ENCODE measurements at places on chromosomes 3 and 15.

DNA sequence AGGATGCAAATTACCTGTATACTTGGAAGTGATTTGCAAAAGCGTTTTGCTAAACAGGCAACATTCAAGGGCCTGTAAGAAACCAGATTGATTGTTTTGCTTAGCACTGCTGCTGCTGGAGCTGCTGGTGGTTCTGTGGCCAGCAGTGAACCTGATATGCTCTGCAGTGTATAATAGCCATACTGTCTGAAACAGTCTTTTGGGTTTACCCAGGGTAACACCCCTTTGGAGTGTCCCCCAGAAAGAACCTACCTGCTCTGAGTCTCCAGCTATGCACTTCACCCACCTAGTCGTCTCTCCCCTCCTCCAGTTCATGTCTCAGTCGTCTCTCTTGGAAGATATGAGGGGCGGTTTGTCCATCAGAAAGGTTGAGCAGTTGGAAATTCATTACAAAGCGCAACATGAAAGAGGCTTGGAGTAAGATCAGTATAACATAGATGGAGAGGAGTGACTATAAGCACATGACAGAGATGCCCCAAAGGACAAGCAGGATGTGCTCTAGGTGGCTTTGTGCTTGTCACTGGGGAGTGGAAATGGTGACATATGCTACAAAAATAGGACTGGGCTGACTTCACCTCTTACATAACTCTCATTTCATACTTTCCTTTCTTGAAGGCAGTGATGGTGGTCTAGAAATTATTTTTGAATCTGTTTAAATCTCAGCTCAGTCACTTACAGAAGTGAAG lies 3.8 kb downstream of the MKRN2 start:
- DNase-seq: no peak

DNA sequence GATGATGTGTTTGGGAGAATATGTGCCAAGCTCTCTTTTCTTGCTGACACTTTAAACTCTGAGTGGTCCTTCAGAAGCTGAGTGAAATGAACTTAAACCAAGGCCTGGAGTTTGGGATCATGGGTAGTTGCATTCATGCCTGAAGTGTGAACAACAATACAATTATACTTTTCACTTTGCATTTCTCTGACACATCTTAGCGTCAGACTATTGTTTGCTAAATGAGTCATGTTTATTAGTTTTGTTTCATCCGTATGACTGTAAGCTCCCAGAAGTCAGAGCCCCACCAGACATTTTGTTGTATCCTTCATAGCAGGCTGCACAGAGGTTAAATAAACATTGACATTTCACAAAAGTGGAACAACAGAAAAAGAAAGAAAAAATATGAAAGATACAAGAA lies 542.6 kb downstream of the TUSC7 start:
- DNase-seq: no peak

- DNase-seq: no peak
Measured at GRCh38 chr3:101501783-101502182, 11.2 kb downstream of the SENP7 start.

DNA sequence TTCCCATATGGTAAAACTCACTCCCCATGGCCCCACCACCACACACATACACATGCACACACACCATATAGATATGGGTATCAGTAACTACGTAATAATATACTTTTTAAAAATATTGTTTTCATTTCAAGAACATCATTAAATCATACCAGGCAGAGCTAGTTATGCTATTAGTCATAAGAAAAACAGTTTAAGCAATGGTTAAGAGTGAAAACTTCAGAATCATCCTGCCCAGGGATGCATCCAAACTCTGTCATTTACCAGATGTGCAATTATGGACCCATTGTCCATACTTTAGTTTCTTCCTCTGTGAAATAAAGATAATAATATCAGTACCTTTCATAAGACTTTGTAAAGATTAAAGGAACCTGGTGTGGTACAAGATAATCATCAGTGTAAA lies 608.3 kb downstream of the RBMS3 start:
- no peak for DNase-seq

DNA sequence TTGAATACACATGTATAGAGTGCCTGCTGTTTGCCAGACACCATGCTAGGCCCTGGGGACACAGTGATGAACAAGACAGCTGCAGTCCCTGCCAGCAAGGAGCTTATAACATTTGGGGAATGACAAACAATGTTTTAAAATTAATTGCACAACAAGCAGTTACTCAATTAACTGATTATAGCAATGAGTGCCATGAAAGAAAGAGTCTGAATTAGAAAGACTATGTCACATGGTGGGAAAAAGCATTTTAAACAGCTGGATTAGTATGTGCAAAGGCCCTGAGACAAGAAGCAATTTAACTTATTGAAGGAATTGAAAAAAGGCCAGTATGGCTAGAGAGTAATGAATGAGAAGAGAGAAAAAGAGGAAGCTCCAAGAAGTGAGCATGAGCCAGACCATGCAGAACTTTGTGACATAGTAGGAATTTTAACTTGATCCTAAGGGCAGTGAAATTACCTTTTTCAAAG lies 64.5 kb upstream of the PLXNA1 start:
- no peak for DNase-seq

GRCh38 chr3:24149032-24149431 lies 203.9 kb downstream of the NR1D2 start:
- no peak for DNase-seq

DNA sequence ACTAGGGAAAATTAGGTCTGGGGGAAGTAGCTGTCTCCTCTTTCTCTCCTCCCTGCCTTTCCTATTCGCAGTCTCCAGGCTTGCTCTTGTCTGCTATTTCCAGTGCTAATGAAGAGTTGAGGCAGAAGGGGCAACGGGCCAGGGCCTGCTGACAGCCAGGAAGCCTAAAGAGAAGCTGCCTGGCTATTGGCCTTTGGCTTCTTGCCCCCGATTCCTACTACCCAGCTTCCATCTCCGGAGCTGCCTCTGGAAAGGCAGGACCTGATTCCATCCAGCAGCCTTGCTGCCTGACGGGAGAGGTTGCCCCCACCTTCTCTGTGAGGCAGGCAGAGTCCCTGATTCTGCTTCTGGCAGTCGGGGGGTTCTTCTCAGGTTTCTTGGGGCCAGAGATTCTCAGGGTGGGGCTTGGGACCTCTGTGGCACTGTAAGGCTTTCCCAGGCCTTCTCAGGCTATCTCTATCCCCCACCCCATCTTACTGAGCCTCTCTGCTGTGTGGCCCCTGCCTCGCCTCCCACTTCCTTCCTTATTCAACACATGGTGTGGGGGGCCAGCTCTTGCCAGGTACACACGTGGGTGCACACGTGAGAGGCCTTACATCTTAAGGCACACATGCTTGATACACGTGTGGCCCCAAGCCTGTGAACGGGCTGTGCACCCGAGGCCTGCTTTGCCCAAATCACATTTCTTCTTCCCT lies 18.2 kb upstream of the JMJD7 start:
- DNase-seq: no peak

- no peak for DNase-seq
Measured at GRCh38 chr3:5437296-5437782, 249.8 kb downstream of the EDEM1 start.

DNA sequence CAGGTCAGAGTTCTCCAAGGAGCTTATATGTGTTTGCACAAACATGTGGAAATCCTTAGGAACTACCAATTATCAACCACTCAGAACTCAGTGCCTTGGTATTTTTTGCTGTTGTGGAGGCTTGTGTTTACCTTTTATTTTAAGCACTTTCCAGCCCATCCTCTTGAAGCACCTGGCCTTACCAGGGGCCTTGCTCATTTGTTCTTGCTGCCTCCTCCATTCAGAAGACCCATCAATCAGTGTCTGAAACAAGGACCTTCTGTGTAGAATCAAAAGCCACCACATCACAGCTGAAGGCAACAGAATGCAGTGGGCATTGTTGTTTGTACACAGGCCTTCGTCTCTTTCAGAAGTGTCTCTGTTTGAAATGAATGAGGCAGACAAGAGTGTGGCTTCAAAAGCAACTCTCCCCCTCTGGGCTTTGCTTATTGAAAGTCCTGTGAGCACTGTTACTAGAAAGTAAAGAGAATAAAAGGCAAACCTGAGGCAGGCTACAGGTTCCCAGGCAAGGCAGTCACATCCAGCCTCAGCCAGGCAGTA lies 24.5 kb upstream of the LIPC start:
- no peak for DNase-seq

DNA sequence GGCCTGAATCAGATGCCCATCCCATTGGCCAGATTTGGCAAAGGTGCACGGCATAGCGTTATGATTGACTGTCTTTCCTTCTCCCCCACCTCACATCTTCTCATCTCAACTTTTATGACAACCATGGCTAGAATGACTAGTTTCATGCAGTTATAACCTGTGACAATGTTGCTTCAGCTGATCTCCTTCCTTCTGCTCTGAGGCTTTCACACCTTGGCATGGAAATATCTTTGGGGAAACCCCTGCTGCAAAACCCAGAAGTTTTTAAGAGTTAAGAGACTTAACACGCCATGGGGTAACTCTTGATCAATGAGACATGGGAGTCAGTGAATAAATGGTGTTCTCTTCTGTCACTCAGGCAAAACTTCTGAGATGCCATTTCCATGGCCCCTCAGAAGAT lies 290.7 kb upstream of the MDFIC2 start:
- DNase-seq: no peak

DNA sequence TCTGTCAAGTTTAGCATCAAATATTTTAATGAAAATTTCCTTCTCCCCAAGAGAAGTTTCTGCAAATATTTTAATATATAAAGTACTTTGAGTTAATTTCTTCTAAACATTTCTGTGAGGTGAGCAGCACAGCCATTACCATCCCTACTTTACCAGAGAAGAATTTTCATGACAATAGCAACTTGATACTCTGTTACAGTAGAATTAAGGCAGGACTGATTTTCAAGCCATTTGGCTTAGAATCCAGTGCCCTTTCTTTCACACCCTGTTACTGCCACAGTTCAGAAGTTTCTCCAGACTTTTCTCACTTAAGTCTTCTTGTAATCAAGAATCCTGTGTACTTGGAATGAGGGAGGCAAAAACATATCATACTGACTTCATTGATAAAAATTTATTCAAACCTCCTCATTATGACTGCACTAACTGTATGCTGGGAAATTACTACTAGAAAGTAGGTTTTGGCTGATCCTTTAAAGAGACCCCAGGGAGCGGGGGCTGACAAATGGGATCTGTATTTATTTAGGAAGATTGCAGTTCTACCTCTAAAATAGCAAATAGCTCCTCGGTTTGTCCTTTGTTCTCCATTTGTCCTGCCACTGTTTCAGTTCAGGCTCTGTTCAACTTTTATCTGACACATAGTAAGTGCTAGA lies 557.0 kb upstream of the SGO1 start:
- DNase-seq: no peak

- DNase-seq: no peak
Measured at GRCh38 chr15:74657846-74658245, 38.0 kb downstream of the EDC3 start.

DNA sequence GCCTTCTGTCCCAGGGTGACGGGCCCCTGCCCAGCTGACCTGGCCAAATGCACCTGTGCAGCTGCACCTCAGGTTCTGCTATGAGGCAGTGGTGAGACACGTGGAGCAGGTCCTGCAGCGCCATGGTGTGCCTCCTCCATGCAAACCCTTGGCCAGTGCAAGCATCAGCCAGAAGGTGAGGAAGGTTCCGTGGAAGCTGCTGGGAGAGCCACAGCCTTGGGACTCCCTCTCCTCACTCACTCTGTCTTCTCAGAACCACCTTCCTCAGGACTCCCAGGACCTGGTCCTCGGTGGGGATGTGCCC lies 31.6 kb downstream of the PTPN23 start:
- DNase-seq: no peak

GRCh38 chr3:130820976-130821375 lies 72.9 kb upstream of the ATP2C1 start:
- peak; percentile 30 for DNase-seq

DNA sequence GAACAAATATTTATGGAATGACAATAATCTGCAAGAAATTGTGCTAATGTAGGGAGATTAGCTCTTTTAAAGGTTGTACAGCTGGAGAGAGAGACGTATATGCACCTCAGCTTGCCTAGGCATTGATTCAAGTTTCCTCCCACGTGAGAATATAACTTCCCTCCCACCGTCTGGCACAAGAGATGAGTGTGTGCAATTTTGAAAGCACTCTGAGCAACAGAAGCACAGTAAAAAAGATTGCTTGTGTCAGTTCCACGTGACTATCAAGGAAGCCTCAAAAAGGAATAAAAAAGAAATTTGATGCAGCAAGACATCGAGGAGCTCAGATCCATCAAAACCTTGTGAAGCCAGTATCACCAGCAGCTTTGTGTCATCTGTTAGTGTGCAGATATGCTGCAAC lies 435.3 kb downstream of the TUSC7 start:
- DNase-seq: no peak

GRCh38 chr15:79592126-79592525 lies 160.0 kb downstream of the MINAR1 start:
- DNase-seq: no peak

DNA sequence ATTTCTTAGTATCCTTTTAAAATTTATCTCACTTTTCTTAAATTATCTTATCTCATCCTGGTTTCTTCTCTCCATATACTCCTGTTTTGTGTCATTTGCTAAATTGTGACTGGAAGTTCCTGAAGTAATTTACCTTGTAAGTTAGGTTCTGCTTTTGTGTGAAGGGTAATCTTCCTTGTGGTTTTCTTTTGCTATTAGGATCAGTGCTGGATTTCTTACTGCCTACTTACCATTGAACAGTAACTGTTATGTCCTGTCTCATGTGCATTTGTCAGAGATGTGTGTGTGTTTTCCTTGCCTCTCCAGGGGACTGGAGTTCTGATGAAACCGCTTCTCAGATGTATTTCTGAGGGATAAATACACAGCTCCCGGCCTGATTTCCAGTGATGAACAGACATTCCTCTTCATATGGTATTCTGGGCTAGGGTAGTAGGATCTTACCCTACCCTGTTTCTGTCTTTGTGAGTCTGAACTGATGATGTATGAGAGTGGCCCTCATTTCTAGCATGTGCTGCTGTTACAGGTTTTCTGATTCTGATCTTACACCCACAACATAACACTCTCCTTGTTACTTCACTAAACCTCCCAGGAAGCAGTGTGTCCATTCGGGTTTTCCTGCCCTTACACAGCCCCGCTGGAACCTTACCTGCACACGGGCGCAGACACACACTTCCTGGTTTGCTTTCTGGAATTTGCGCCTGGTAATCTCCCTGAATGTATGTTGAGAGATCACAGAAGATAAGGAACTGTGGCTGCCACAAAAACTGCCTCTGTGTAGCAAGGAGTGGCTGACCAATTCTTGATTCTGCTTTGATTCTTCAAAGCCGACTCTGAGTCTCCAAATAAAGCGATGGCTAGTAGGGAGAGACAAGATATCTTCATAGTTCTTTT lies 14.7 kb downstream of the PAK2 start:
- no peak for DNase-seq

GRCh38 chr15:39643727-39644126 lies 62.8 kb downstream of the THBS1 start:
- no peak for DNase-seq

DNA sequence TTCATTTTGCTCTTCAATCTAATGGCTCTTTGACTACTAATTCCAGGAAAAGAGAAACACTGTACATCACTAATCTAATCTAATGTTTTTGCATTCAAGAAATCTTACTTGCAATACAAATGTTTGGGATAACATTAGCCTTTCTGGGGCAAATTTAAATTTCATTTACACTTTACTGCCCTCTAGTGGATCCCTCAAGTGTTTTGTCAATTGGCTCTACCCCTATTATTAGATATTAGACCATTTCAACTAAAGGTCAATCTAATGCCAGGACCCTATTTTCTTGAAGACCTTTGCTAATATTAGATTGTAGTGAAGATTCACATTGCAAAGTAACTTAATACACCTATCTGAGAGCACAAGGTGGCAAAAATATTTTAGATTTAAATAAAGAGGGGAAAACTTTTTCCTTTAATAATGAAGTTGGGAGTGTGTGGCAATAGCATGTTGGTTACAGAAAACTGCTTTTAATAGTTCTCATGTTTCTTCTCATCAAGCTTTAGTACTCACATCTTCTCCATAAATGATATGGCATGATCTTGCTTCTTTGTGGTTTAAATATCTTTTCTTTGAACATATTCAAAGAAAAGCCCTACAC lies 5.0 kb downstream of the C2CD4A start:
- peak; percentile 61 for DNase-seq
